ENCODE measurements at places on chromosomes 1 and 21.

DNA sequence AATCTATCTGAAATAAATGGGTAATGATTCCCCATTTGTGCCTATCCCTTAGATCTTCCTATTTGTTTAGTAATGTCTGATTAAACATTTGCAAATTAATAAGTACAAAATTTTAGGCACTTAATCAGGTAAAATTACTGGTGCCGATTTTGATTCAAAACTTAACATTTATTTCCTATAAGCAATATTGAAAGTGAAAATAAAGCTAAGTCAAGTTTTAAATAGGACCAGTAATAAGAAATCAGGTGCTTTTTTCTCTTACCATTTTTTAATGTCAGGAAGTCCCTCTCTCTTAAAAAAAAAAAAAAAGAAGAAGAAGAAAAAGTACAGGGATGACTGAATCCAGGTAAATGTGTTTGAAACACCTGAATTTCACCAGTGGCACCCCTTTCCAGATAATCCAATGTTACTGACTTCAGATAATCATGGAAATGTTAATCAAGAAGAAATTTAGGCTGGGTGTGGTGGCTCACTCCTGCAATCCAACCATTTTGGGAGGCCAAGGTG, 836 bp upstream of the GBP4 start:
- DNase-seq: no peak

GRCh38 chr1:109298666-109299557, 7.9 kb downstream of the MYBPHL start:
- peak; percentile 97 for DNase-seq

GRCh38 chr1:174197547-174197946, 38.2 kb downstream of the RABGAP1L start:
- DNase-seq: no peak

- peak; percentile 31 for DNase-seq
Observed at GRCh38 chr1:20480951-20481617, 4.9 kb downstream of the CAMK2N1 start.

GRCh38 chr1:238384381-238384780, 493.7 kb upstream of the ZP4 start:
- peak; percentile 34 for DNase-seq

- no peak for DNase-seq
Observed at GRCh38 chr1:19165501-19165900, 44.6 kb downstream of the UBR4 start.

- DNase-seq: no peak
Observed at GRCh38 chr1:22281521-22282363, 138.8 kb upstream of the WNT4 start.

- no peak for DNase-seq
Observed at GRCh38 chr1:41615981-41616380, 131.5 kb upstream of the EDN2 start.

GRCh38 chr1:230761443-230762167, 14.4 kb downstream of the CAPN9 start:
- no peak for DNase-seq

DNA sequence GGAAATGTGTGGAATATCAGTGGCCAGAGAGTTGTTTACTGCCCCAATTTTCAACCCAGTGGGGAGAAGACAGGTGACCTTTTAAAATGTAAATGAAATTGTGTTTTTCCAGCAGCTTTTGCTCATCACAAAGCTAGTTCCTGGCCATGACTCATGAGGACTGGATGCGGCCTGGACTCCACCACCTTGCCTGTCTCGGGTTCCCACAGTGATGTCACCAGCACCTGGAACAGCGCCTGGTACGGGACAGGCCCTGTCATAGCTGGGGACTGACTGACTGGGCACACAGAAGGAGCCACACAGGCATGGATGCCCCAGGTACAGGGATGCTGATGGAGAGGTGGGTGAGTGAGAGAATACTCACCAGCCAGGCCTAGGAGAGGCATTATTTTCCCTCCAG, 277.1 kb downstream of the AJAP1 start:
- DNase-seq: no peak

- DNase-seq: no peak
Observed at GRCh38 chr1:47013293-47013692, 10.2 kb upstream of the CYP4X1 start.

- DNase-seq: no peak
Observed at GRCh38 chr21:38597421-38597820, 99.1 kb upstream of the ERG start.

- no peak for DNase-seq
Observed at GRCh38 chr1:246068619-246069509, 438.2 kb downstream of the SMYD3 start.

Measured in IMR-90 (cell line).